NCI-H1048 (cell line): ENCODE measurements at places on chromosomes 12 and 14.

DNA sequence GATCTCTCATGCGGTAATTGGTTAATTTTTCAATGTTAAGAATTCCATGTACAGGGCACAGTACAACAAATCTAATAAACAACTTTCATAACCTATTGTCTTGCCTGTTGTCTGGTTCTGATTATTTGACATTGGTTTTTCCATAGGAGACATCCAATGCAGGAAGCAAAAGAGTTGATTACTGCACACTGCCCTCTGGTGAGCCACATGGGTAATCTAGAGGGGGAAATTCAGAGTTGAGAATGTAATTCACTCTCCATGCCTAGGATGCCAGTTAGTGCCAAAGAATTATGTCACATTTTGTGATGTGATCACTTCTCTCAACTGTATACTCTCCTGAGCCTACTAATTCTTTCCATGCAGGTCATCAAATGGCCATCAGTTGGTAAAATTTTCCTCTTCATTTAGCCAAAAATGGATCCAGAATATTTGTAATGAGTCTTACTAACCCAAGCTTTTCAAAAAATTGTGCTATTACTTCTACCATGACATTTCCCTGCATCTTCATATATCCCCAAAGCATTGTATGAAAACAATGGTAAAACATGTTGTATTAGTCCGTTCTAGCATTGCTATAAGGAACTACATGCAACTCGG is 17.7 kb upstream of the CCDC91 start:
- DNase-seq: no peak

GRCh38 chr14:31787377-31787776 is 226.2 kb downstream of the NUBPL start:
- no peak for DNase-seq

GRCh38 chr12:104219908-104220404 is 4.4 kb downstream of the TXNRD1 start:
- no peak for DNase-seq

GRCh38 chr14:67680121-67680602 is 5.7 kb upstream of the VTI1B start:
- DNase-seq: no peak

GRCh38 chr12:40286583-40286982 is 61.8 kb downstream of the LRRK2 start:
- no peak for DNase-seq

DNA sequence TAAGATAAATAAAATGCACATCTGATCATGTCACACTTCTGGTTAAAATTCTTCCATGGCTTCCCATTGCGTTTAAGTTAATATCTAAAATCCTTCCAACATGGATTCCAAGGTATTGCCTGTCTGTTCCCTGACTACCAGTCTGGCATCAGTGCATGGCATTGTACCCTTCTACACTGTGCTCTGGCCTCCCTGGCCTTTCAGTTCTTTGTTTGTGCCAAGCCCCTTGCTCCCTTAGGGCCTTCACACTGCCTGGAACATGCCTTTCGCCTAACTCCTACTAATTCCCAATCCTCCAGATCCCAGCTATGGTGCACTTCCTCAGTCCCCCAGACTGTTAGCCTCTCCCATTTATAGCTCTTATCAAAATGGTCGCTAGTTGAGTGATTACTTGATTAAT is 6.3 kb downstream of the CIPC start:
- no peak for DNase-seq

DNA sequence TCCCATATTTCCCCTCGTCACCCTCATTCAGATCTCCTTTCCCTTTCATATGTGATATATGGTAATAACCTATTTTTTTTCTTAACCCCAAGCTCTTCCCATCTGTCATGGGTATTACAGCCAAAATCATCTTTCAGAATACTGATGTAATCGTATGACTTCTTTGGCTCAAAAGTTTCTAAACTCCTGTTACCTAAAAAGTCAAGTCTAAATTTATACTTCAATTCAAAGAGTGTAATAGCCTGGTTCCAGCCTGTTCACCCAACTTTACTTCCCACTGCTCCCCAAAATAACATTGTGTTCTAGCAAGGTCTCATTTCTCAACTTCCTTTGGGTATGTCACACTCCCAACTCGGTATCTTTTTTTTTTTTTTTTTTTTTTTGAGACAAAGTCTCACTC is 48.5 kb downstream of the TBK1 start:
- no peak for DNase-seq

- DNase-seq: no peak
Measured at GRCh38 chr14:92768795-92769194, 20.4 kb upstream of the LGMN start.

DNA sequence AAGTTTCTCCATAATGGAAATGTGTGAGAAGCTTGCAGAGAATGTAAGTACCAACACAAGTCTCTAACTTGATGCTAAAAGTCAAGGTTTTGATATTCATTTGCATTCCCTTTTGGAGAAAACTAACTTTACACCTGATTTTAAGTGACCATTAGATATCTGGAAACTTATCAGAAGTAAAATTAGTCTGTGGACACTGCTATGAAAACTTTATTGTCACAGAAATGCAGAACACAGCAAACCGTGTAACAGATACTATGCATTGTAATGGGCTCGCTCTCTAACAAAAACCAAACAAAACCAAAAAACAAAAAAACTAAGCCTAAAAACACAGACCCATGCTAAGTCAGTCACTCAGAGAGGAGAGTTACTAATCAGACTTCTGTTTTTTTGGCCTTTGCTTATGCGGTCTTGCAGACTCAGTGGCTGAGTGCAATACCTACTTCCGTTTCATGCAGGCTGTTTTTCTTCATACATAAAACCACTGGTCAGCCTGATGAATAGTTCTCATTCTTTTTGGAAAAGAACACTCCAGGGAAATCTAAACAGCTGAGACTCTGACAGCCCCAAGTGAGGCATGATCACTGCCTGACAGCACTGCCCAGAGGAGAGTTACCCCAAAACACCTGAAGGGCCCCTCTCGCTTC is 35.7 kb downstream of the NRDE2 start:
- DNase-seq: no peak

DNA sequence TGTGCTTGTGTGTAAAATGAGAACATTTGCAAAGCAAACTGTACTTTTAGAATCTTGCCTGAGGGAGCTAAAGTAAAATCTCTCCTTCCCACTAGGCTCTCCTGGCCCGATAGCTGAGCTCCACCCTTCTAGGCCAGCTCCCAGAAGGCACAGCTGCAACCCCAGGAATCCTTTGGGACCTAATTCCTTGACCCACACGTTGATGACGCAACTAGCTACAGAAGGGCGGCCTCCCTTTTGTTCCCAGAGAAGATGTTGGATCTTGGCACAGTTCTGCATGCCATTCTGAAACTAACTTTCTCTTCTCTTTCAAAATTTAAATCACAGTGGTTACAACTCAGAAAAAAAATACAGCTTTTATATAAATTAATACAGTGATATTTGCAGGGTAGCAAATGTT is 268.1 kb downstream of the EGLN3 start:
- no peak for DNase-seq

- no peak for DNase-seq
Measured at GRCh38 chr14:93232159-93232558, 25.1 kb downstream of the UBR7 start.

DNA sequence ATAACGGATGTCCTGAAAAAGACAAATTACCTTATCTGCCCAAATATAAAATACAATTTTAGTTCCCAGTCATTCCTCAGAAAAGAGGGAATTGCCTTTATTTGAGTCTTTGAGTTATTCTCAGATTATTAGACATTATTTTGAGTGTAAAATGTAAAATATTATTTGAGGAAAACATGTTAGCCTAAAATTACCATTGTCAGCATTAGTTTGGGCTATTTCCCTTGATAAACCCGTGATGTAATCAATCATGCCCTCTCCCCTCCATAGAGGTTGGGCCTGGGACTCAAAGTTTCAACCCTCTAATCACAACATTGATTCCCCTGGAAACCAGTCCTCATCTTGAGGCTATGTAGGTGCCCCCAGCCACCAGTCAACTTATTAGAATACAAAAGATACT is 213.4 kb downstream of the NUBPL start:
- no peak for DNase-seq

DNA sequence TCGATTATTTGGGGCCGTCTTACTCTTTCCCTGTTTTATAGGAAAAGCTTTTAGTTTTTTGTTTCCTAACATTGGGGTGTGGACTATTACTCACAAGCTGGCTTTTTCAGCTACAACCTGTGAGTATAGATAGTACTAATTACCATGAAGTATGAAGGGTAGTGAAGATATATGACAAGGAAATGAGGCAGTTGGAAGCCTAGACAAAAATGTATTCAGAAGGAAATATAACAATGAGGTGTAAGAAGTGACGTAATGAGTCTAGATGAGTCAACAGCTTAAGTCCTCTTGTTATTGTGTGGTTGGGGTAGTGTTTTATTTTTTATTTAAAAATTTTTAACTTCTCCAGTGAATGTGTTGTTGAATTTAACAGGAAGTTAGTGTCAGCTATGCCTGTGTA is 804.5 kb downstream of the NRXN3 start:
- DNase-seq: no peak

- DNase-seq: no peak
Measured at GRCh38 chr14:58177125-58177524, 22.8 kb upstream of the ACTR10 start.

DNA sequence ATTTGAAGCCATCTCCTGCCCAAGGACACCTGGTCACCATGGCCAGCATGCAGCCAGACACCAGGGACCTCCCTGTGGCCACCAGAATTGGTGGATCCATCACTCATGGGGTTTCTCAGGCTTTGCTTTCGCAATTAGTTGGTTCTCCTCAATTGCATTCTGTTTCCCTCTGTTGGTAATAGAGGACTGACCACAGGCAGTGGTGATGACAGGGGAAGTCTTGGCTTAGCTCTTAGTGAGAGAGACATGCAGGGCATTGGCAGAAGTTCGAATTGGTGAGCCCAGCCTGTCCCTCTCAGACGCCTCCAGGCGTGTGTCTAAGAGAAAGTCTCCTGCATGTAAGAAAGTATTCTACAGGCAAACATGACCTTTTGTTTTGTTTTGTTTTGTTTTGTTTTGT is 21.3 kb downstream of the HCAR2 start:
- DNase-seq: no peak

- no peak for DNase-seq
Measured at GRCh38 chr14:36600431-36600830, 18.0 kb upstream of the NKX2-8 start.

- no peak for DNase-seq
Measured at GRCh38 chr12:56682323-56682722, 5.8 kb downstream of the PTGES3 start.

GRCh38 chr14:99329711-99330315 is 57.8 kb upstream of the BCL11B start:
- no peak for DNase-seq

- no peak for DNase-seq
Measured at GRCh38 chr14:51701951-51702350, 50.2 kb downstream of the FRMD6 start.

DNA sequence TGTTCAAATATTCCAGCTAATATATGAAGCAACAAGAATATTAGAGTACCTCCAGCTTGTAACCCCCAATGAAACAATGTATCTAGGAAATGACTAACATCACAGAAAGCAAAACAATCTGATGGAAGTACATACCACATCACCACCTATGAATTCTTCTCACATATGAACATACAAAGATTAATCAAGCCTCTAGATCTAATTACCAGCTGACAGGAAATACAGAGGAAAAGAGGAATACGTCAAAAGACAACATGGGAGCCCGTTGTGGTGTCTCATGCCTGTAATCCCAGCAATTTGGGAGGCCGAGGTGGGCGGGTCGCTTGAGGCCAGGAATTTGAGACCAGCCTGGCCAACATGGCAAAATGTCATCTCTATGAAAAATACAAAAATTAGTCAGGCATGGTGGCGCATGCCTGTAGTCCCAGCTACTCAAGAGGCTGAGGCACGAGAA is 7.5 kb downstream of the NEDD8 start:
- no peak for DNase-seq

GRCh38 chr12:2644683-2645405 is 149.9 kb upstream of the FKBP4 start:
- DNase-seq: no peak

GRCh38 chr12:29750928-29751220 is 32.9 kb downstream of the TMTC1 start:
- DNase-seq: no peak

GRCh38 chr14:60064491-60065072 is 27.1 kb upstream of the PCNX4 start:
- no peak for DNase-seq

- no peak for DNase-seq
Measured at GRCh38 chr14:52701223-52701622, 5.8 kb upstream of the PSMC6 start.

- no peak for DNase-seq
Measured at GRCh38 chr12:40017488-40017887, 88.4 kb downstream of the SLC2A13 start.

DNA sequence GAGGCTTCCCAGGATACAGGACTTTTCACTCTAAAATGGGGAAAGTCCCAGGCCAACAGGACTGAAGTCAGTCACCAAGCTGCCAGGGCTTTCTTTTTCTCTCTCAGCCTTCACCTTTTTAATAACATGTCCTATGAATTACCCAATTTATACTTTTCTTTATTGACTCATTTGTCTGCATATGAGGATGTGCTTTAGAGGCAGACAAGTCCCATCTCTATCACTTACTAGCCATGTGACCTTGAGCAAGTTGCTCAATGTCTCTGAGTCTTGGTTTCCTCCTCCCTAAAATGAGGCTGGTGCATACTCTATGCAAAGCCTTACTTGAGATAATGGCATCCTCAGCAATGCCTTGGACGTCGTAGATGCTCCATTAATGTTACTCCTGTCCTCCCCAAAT is 98.1 kb upstream of the TMPO start:
- DNase-seq: no peak
